ENCODE measurements at places on chromosomes 2 and 18. TPM values are rescaled to one million over a fixed set of nuclear protein-coding genes. Genes with fewer than 3 reads are reported as not detected.

GRCh38 chr2:28219758-28220368 is 172.8 kb upstream of the FOSL2 start:
- H3K27ac ChIP-seq, result no peak overlapping the region
- H3K4me3 ChIP-seq, result no peak overlapping the region
- H3K36me3 ChIP-seq, result no peaks in the 10 kb centered on the region
- no peaks in the 10 kb centered on the region for H3K27me3 ChIP-seq
- no peaks in the 10 kb centered on the region for H3K4me1 ChIP-seq
- no peak for DNase-seq

DNA sequence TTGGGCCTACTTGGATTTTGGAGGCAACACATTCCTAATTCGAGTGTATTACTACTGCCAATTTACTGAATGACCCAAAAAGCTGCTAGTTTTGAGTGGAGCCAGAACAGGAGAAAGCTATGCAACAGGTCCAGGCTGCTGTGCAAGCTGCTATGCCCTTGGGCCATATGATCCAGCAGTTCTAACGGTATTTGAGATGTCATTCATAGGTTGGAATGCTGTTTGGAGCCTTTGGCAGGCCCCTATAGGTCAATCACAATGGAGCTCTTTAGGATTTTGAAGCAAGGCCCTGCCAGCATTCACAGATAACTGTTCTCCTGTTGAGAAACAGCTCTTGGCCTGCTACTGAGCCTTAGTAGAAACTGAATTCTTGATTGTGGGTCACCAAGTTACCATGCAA is 368.7 kb downstream of the CDH19 start:
- no peaks in the 10 kb centered on the region for H3K4me1 ChIP-seq
- no peak for DNase-seq
- H3K36me3 ChIP-seq, result no peaks in the 10 kb centered on the region
- H3K4me3 ChIP-seq, result no peak overlapping the region
- H3K27ac ChIP-seq, result no peak overlapping the region

The ALKAL2 gene
- total RNA-seq, result 4.8 TPM

DNA sequence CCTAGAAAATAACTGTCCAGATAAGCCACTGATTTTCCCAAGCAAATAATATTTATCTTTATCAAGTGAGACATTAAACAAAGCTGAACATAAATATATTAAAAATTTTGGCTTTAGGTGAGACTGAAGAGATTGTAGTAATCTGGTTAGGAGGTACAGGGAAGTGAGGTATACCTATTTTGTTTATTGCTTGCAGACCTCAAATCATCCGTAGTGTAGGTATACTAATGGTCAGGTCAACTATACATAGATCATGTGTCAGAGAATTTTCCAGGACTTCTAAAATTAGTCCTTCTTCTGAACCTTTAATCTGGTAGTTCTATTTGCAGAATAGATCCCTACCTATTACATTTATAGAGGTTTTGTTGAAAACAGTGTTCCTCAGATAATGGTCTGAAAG is 41.5 kb downstream of the SP140 start:
- peaks cover 19% of the 10 kb centered on the region for H3K36me3 ChIP-seq
- H3K27me3 ChIP-seq, result no peaks in the 10 kb centered on the region

DNA sequence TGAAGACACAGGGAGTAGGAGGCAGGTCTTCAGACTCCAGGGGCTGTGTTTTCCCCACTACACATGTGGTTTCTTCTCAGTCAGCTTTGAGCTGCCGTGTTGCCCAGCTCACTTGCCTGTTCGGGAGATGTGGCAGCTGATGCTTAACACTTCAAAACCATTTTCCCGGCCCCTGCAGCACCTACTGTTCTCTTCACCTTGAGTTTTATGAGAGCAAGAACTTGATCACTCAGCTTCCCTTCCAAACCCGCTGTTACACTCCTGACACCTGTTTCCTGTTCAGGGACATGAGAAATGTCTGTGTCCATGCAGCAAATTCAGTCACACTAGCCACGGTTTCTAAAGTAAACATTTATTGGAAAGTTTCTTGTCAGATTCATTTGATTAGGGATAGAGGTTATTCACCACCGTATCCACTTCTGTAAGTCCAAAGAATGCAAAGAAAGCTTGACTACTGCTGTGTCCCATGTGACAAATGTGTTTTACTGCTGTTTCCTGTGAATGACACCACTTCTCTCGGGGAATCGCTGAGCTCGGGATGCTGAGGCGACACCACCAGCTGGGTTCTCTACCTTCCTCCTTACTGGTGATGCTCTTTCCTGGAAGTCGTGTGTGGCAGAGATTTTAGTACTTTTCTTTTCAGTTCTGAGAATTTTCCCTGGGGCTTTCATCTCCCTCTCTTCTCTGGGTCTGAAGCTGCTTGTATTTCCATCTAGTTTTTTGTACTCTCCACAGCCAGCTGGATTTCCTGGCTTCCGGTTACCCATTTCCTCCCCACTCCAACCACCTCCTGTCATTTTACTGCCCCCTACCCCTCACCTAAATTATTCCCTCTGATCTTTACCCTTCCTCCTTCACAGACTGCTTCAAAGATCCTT is 91.7 kb downstream of the KLF7 start:
- H3K36me3 ChIP-seq, result peaks cover 9% of the 10 kb centered on the region
- H3K27ac ChIP-seq, result peak overlapping the region; percentile 63
- H3K4me3 ChIP-seq, result no peak overlapping the region
- peaks cover 34% of the 10 kb centered on the region for H3K4me1 ChIP-seq

The ERICH2 gene
- total RNA-seq, result 1.6 TPM

- DNase-seq, result no peak
- H3K27ac ChIP-seq, result no peak overlapping the region
- H3K4me3 ChIP-seq, result no peak overlapping the region
- H3K36me3 ChIP-seq, result no peaks in the 10 kb centered on the region
- no peaks in the 10 kb centered on the region for H3K4me1 ChIP-seq
- no peaks in the 10 kb centered on the region for H3K27me3 ChIP-seq
Observed at GRCh38 chr2:100800915-100801314, 19.0 kb upstream of the NPAS2 start.

GRCh38 chr2:199119796-199120195 is 337.9 kb downstream of the SATB2 start:
- no peak for DNase-seq
- H3K27ac ChIP-seq, result no peak overlapping the region
- H3K4me3 ChIP-seq, result no peak overlapping the region
- H3K36me3 ChIP-seq, result no peaks in the 10 kb centered on the region

The CHRND gene
- total RNA-seq, result not detected

- no peak overlapping the region for H3K27ac ChIP-seq
- H3K4me1 ChIP-seq, result no peaks in the 10 kb centered on the region
- no peaks in the 10 kb centered on the region for H3K36me3 ChIP-seq
- DNase-seq, result no peak
- H3K4me3 ChIP-seq, result no peak overlapping the region
Observed at GRCh38 chr2:236895497-236895896, 190.2 kb upstream of the COPS8 start.

DNA sequence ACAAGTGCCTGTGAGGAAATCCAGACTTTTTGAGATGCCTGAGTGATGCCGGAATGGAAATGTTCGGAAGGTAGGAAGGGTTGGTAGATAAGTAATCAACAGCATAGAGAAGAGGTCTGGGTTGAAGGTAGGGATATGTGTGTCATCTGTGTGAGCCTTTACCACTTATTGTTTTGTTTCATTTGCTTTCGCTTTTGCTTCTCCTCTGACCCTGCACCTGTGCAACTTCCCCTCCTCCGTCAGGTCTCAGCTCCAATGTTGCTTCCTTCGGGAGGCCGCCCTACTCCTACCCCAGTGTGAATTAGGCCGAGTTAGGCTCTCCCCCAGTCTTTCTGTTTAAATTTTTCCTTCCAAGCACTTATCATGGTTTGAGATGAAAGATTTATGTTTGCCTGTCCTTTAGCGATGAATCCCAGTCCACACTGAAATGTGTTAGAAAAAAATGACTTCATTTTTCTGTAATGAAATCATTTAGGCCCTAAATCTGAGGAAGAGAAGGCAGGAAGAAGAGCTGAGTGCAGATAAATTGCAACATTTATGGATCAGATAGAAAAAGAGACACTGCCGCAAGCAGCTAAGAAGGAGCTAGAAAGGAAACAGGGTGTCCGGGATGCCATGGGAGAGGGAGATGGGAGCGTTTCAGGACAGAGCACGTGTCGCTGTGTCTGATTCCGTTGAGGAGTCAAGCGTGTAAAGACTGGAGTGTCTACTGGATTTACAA is 139.6 kb upstream of the PELI1 start:
- no peak overlapping the region for H3K4me3 ChIP-seq
- no peaks in the 10 kb centered on the region for H3K27me3 ChIP-seq
- peak overlapping the region; percentile 78 for H3K27ac ChIP-seq
- peaks cover 6% of the 10 kb centered on the region for H3K4me1 ChIP-seq
- H3K36me3 ChIP-seq, result no peaks in the 10 kb centered on the region

The FBXO48 gene
- 0.98 TPM for total RNA-seq

The VIT gene
- 1.2 TPM for total RNA-seq

The CCL20 gene
- not detected for total RNA-seq

- no peaks in the 10 kb centered on the region for H3K4me1 ChIP-seq
- H3K27me3 ChIP-seq, result no peaks in the 10 kb centered on the region
- H3K36me3 ChIP-seq, result no peaks in the 10 kb centered on the region
- no peak overlapping the region for H3K27ac ChIP-seq
- H3K4me3 ChIP-seq, result no peak overlapping the region
Observed at GRCh38 chr2:159427048-159427447, 140.5 kb upstream of the WDSUB1 start.

DNA sequence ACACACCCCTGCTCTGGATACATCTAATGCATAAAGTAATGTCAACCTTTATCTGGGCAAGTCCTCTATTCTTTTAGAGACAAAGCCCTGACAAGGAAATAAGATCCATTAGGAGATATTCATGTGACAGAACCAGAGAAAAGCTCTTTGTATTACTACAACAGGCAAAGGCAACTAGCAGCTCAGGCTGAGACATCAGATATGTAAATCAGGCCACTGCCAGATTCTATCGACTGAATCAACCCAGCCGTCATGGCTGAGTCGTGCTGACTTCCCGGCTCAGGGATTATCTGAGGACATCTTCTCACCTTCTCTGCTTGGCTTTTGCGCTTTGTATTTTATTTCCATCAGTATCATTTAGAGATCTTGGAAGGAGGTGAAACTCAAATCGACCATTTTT is 294.5 kb downstream of the PLCL1 start:
- no peaks in the 10 kb centered on the region for H3K36me3 ChIP-seq
- peaks cover 65% of the 10 kb centered on the region for H3K4me1 ChIP-seq
- H3K27me3 ChIP-seq, result no peaks in the 10 kb centered on the region
- no peak for DNase-seq

The MRPS9 gene
- total RNA-seq, result 59.0 TPM

- no peak overlapping the region for H3K27ac ChIP-seq
- no peaks in the 10 kb centered on the region for H3K4me1 ChIP-seq
- no peak overlapping the region for H3K4me3 ChIP-seq
- H3K27me3 ChIP-seq, result no peaks in the 10 kb centered on the region
Observed at GRCh38 chr18:67783196-67783946, 266.9 kb upstream of the DSEL start.

DNA sequence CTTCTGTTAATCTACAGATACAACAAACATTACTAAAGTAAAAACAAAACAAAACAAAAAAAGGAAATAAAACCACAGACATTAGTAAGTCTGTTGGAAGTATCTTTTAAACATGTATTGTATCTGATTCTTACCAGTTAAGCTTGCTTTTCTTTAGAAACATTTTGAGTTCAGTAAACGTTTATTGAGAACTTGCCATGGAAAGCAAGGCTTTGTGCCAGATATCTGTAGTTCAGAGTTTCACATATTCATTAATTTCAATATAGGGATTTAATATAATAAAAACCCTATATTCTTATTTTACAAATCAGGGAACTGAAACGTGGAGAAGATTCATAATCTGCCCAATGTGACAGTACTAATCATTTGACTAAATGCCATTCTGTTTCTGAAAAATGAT is 1101.0 kb upstream of the GYPC start:
- no peaks in the 10 kb centered on the region for H3K4me1 ChIP-seq
- DNase-seq, result no peak
- no peaks in the 10 kb centered on the region for H3K27me3 ChIP-seq
- H3K36me3 ChIP-seq, result no peaks in the 10 kb centered on the region
- no peak overlapping the region for H3K27ac ChIP-seq

- no peaks in the 10 kb centered on the region for H3K4me1 ChIP-seq
- no peak overlapping the region for H3K4me3 ChIP-seq
- no peaks in the 10 kb centered on the region for H3K36me3 ChIP-seq
- no peak for DNase-seq
- H3K27ac ChIP-seq, result no peak overlapping the region
Observed at GRCh38 chr2:76391678-76392077, 681.0 kb upstream of the GCFC2 start.

GRCh38 chr2:233047667-233048066 is 12.5 kb upstream of the INPP5D start:
- DNase-seq, result no peak
- no peaks in the 10 kb centered on the region for H3K36me3 ChIP-seq
- no peaks in the 10 kb centered on the region for H3K27me3 ChIP-seq

The HAAO gene
- total RNA-seq, result 1.9 TPM

DNA sequence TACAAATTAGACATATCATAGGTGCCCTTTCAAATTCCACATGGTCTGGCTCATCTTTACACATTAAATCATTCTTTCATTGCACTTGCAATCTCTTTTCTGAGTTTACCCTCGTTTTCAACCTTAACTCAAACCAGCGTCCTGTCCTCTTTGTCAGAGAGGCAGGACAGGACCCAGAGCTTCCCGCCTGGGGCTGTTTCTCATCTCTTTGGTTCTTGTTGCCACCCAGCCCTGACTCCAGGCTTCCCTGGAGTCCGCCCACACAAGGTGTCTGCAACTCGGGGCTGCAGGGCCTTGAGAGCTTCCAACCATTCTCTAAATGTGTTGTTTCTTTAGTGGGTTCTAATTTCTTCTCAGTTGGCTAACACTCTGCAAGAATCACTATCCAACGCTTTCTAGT is 24.4 kb downstream of the RBMS1 start:
- H3K27ac ChIP-seq, result no peak overlapping the region
- H3K4me3 ChIP-seq, result no peak overlapping the region
- H3K27me3 ChIP-seq, result no peaks in the 10 kb centered on the region
- peaks cover 85% of the 10 kb centered on the region for H3K4me1 ChIP-seq
- no peaks in the 10 kb centered on the region for H3K36me3 ChIP-seq

The ITGA6 gene
- total RNA-seq, result 45.3 TPM

DNA sequence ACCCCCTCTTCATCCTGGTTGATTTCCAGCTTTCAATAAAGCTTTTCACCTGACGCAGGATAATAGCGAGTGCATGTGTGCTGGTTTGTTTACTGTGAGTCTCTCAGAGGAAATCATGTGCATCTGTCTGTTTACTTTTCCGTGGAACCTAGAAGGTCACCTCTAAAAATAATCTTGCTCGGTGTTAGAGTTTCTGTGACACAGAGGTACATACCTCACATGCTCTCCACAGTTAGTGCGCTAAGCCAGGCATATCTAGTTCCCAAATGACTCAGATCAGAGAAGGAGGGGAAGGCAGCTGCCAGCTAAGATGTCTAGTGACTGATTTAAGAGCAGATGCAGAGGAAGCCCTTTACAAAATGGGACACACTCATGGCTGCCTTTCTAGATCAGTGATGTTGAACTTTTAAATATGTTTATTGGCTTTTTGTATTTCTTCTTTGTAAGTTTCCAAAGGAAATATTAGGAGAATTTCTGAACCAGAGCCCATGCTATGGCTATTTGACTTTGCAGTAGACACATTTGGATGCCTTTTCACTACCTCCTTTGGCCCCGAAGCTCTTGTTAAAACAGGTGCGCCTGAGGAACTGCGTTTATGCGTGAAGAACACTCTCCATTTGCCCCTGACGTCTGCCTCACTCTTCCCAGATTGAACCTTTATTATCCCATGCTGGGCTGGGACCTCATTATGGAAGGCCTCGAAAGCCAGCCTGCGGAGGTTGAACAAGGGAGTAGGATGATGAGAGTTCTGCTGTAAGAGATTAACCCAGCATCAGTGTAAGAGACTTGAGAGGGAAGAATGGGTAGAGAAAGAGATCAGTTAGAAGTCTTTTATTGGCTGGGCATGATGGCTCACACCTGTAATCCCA is 145.6 kb downstream of the FAM161A start:
- peak overlapping the region; percentile 82 for H3K27ac ChIP-seq
- H3K36me3 ChIP-seq, result no peaks in the 10 kb centered on the region
- no peaks in the 10 kb centered on the region for H3K27me3 ChIP-seq
- no peak for DNase-seq
- no peaks in the 10 kb centered on the region for H3K4me1 ChIP-seq
